ENCODE measurements at places on chromosomes 7 and 10.

- H3K4me1 ChIP-seq, result no peaks in the 10 kb centered on the region
- H3K36me3 ChIP-seq, result peaks cover 8% of the 10 kb centered on the region
- no peak overlapping the region for H3K4me3 ChIP-seq
Measured at GRCh38 chr7:6332386-6332785, 60.0 kb upstream of the CYTH3 start.

DNA sequence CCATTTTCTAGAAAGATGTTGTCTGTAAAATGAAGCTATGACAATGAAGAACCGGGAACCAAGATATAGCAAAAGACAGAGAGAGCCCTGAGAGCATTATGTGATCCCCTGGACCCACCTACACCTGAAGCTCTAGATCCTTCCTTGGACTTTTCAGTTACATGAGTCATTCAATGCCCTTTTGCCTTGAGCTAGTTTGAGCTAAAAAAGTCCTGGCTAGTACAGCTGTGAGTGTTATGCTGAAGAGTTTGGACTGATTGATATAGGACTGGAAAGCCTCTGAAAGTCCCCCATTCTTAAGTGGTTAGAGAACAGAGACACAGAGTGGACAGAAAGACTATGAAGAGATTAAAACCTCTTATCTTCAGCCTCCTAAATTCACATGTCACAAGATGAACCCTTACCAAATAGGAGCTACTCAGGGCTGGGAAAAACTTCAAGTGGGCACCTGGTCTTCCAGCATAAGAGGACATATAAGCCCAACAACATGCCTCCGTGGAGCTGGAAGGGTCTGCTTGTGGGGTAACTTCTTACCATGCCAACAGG is 386.8 kb upstream of the NFE2L3 start:
- no peak overlapping the region for H3K27ac ChIP-seq
- peaks cover 8% of the 10 kb centered on the region for H3K4me1 ChIP-seq
- H3K4me3 ChIP-seq, result no peak overlapping the region

GRCh38 chr10:130758529-130758928 is 553.0 kb downstream of the TCERG1L start:
- peaks cover 2% of the 10 kb centered on the region for H3K36me3 ChIP-seq
- H3K4me3 ChIP-seq, result no peak overlapping the region
- no peaks in the 10 kb centered on the region for H3K4me1 ChIP-seq
- no peaks in the 10 kb centered on the region for H3K27me3 ChIP-seq
- DNase-seq, result peak; percentile 65
- H3K27ac ChIP-seq, result no peak overlapping the region

GRCh38 chr10:86403183-86403797 is 36.7 kb upstream of the GRID1 start:
- peaks cover 27% of the 10 kb centered on the region for H3K4me1 ChIP-seq
- no peak for DNase-seq
- H3K36me3 ChIP-seq, result no peaks in the 10 kb centered on the region
- no peak overlapping the region for H3K27ac ChIP-seq

DNA sequence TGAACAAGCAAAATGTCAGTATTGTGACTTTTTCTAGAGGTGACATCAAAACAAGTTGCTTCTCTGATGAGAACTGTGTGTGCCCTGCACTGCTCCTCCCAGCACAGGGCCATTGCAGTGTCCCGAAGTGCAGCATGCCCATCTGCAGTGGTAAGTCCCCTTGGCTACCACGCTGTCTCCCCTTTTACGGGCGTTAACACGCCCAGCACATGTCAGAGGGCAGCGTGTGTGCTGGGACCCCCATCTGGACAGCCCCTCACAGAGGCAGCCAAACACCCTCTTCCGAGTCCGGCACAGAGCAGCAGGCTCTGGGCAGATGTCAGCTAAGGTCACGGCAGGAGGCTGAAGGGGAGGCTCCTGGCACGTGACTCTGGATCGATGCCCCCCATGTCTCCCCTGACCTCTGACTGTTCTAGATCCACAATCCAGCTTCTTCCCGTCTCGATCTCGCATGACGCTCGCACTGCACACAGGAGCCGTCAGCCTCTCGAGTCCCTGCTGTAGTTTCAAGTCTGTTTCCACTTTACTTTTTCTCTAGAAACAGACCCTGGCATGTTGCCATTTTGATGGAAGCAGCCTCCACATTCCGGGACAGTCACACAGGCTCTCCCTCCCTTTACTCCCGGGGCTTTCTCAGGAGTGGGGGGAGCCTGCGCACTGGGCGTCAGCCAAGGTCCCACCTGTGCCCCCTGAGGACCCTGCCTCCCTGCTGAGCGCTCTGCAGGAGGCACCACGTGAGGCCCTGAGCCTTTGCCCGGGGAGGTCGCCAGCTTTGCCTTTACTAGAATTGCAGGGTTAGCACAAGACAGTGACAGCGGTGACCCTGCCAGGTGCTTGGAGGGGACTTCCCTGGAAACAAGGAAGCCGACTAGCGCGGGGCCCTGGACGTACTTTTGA is 133.8 kb downstream of the TCERG1L start:
- DNase-seq, result no peak
- no peak overlapping the region for H3K27ac ChIP-seq
- no peak overlapping the region for H3K4me3 ChIP-seq
- no peaks in the 10 kb centered on the region for H3K27me3 ChIP-seq

GRCh38 chr7:27185854-27186667 is 1.0 kb upstream of the HOXA11 start:
- H3K4me3 ChIP-seq, result no peak overlapping the region
- H3K4me1 ChIP-seq, result peaks cover 37% of the 10 kb centered on the region
- DNase-seq, result peak; percentile 60
- H3K27me3 ChIP-seq, result peaks cover 80% of the 10 kb centered on the region
- H3K27ac ChIP-seq, result no peak overlapping the region

GRCh38 chr7:43232366-43232765 is 119.9 kb downstream of the HECW1 start:
- H3K36me3 ChIP-seq, result no peaks in the 10 kb centered on the region
- DNase-seq, result no peak
- H3K4me1 ChIP-seq, result no peaks in the 10 kb centered on the region
- no peak overlapping the region for H3K4me3 ChIP-seq

DNA sequence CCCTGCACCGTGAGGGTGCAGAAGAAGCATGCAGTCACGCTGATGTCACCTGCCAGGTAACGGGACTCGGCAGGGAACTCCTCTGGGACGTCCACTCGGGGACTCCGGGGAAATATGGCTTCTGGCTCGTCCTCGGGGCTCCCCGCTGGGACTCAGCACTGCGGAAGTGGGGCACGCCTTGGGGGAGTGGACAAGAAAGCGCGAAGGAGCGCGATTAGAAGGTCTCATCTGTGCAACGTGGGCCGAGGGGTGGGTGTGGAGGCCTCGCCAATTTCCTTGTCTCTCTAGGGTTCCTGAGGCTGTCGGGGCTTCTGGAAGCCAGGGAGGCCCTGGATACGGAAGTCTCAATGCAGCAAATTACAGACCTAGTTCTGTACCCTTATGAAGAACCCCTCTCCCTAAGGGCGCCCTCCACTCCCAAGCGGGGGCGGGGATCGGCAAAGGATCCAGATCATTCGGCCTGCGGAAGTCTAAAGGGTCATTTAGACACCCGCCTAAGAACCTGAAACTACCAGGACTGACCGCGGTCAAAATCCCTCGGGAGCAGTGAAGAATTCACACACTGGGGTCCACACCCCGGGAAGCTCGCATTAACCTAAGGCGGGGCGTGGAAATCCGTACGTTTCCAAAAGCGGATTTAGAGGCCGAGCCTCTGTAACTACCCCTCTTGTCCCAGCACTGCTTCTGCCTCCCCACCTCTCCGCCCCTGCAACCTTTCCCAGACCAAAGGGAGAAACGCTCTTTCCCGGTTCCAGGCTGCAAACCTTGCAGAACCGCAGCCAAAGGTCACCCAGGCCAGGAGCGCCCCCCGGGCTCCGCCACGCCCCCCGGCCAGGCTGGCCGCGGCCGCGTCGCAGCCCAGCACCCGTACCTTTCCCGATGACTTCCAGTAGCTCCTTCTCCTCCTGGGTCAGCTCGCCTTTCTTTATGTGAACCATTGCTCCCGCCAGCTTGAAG is 640 bp downstream of the ANKMY2 start:
- H3K36me3 ChIP-seq, result no peaks in the 10 kb centered on the region
- H3K27me3 ChIP-seq, result no peaks in the 10 kb centered on the region
- H3K4me3 ChIP-seq, result peak overlapping the region; percentile 99
- peaks cover 56% of the 10 kb centered on the region for H3K4me1 ChIP-seq
- peak overlapping the region; percentile 100 for H3K27ac ChIP-seq
- DNase-seq, result peak; percentile 81

GRCh38 chr7:87875151-87876039 is 765 bp downstream of the SLC25A40 start:
- no peak for DNase-seq
- peak overlapping the region; percentile 97 for H3K4me3 ChIP-seq
- peak overlapping the region; percentile 79 for H3K27ac ChIP-seq
- peaks cover 34% of the 10 kb centered on the region for H3K4me1 ChIP-seq
- H3K36me3 ChIP-seq, result peaks cover 8% of the 10 kb centered on the region

GRCh38 chr7:44401692-44402091 is 76.3 kb upstream of the CAMK2B start:
- H3K4me3 ChIP-seq, result no peak overlapping the region
- peaks cover 17% of the 10 kb centered on the region for H3K36me3 ChIP-seq
- no peaks in the 10 kb centered on the region for H3K27me3 ChIP-seq
- H3K4me1 ChIP-seq, result peaks cover 6% of the 10 kb centered on the region
- H3K27ac ChIP-seq, result no peak overlapping the region

DNA sequence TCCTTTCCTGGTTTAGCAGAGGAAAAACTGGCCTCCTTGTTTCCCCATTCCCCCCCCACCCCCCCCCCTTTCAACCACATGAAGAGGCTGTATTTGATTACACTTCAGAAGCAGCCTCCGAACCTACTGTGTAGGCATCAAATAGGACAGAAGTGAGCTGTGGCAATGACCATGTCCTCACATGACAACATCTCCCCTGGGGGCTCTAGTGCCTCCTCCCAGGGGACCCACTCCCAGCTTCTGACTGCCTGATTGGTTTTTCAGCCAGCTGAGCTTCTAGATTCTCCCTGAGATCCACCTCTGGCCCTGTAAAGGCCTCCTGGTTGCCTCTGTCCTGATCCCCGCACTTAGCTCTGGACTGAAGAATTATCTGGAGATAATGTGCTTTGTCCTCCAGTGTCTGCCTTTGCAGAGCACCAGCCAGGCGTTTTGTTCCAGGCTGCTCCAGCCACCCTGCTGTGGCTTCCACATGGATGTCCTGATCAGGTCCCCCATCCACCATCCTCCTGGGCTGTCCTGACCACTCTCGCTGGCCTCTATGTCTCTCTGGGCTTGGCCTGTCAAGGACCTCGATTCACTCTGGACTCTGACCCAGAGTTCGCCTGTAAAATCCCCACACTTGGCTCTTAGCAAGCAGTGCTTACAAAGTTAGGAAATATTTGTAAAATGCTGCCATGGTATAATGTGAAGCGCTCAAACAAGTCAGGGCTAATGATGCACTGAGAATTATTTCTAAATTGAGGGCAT is 42.4 kb upstream of the TOMM7 start:
- no peak overlapping the region for H3K27ac ChIP-seq
- peaks cover 4% of the 10 kb centered on the region for H3K4me1 ChIP-seq
- H3K4me3 ChIP-seq, result no peak overlapping the region
- no peak for DNase-seq
- H3K36me3 ChIP-seq, result peaks cover 4% of the 10 kb centered on the region

GRCh38 chr7:122397381-122397780 is 92.8 kb upstream of the FEZF1 start:
- H3K27me3 ChIP-seq, result no peaks in the 10 kb centered on the region
- H3K36me3 ChIP-seq, result no peaks in the 10 kb centered on the region
- H3K4me1 ChIP-seq, result peaks cover 6% of the 10 kb centered on the region
- no peak for DNase-seq

GRCh38 chr7:132941905-132942304 is 140.0 kb downstream of the CHCHD3 start:
- DNase-seq, result no peak
- H3K27ac ChIP-seq, result no peak overlapping the region
- H3K4me3 ChIP-seq, result no peak overlapping the region
- H3K27me3 ChIP-seq, result no peaks in the 10 kb centered on the region
- H3K4me1 ChIP-seq, result no peaks in the 10 kb centered on the region

- no peak overlapping the region for H3K27ac ChIP-seq
- no peak for DNase-seq
Measured at GRCh38 chr10:93535293-93535692, 31.2 kb upstream of the FFAR4 start.

- no peak for DNase-seq
- H3K27me3 ChIP-seq, result no peaks in the 10 kb centered on the region
- H3K4me3 ChIP-seq, result no peak overlapping the region
- no peak overlapping the region for H3K27ac ChIP-seq
- peaks cover 37% of the 10 kb centered on the region for H3K4me1 ChIP-seq
- H3K36me3 ChIP-seq, result no peaks in the 10 kb centered on the region
Measured at GRCh38 chr10:47261121-47261520, 38.9 kb upstream of the GDF10 start.

GRCh38 chr10:69820817-69821216 is 19.1 kb downstream of the COL13A1 start:
- H3K36me3 ChIP-seq, result peaks cover 22% of the 10 kb centered on the region
- H3K27ac ChIP-seq, result no peak overlapping the region
- no peak overlapping the region for H3K4me3 ChIP-seq
- peaks cover 10% of the 10 kb centered on the region for H3K4me1 ChIP-seq
- H3K27me3 ChIP-seq, result no peaks in the 10 kb centered on the region

DNA sequence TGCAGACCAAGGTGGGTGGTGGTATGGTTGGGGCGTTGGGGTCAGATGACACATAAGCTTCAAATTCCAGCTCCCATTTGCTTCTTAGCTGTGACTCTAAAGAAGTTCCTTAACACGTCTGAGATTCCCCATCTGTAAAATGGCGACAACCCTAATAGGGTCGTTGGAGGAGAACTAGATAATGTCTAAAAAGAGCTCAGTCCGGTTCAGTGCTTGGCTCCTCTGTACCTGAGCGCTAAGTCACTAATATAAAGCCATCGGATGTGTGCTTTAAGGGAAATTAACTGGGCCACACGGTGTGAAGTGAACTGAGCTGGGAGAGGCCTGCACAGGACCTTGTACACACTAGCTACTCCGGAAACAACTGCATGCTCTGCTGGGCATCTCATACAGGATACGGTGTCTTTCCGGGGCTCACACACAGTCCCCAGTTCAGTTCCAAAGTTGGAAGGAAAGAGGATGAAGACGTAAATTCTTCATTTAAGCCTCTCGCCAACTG is 476 bp upstream of the ZFYVE27 start:
- peak overlapping the region; percentile 98 for H3K27ac ChIP-seq
- H3K27me3 ChIP-seq, result no peaks in the 10 kb centered on the region
- peak overlapping the region; percentile 92 for H3K4me3 ChIP-seq
- H3K4me1 ChIP-seq, result peaks cover 35% of the 10 kb centered on the region
- DNase-seq, result no peak

GRCh38 chr7:2093215-2093842 is 139.4 kb downstream of the MAD1L1 start:
- no peaks in the 10 kb centered on the region for H3K27me3 ChIP-seq
- peak overlapping the region; percentile 43 for H3K27ac ChIP-seq
- H3K4me3 ChIP-seq, result no peak overlapping the region
- H3K36me3 ChIP-seq, result peaks cover 3% of the 10 kb centered on the region
- peaks cover 11% of the 10 kb centered on the region for H3K4me1 ChIP-seq

All from chondrocyte (in vitro differentiated cells).